Activated CD8-positive, alpha-beta T cell treated with anti-CD3 and anti-CD28 coated beads, Interleukin-2, amount 10 ng/mL, durations not matched to agents 7 days and 5 days (primary cell): ENCODE measurements at places on chromosomes 5 and 9. TPM values are rescaled to one million over a fixed set of nuclear protein-coding genes. Genes with fewer than 3 reads are reported as not detected.

DNA sequence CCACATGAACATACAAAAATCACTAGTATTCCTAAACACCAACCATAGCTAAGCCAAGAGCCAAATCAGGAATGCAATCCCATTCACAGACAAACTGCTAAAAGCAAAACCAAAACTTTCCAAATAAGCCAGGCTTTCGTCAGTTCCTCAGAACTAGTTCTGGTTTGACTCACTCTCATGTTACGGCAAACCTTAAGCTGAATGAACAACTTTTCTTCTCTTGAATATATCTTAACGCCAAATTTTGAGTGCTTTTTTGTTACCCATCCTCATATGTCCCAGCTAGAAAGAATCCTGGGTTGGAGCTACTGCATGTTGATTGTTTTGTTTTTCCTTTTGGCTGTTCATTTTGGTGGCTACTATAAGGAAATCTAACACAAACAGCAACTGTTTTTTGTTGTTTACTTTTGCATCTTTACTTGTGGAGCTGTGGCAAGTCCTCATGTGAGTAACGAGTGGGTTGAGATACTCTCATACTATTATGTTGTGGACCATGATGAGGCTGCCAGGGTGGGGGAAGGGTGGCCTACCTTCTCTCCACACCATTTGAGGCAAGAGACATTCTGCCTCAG, at the start of gene PDCD1LG2:
Gene PDCD1LG2, plus strand, starts transcription at position 172 of the 572 bp plus-strand sequence. CDS start 12,016 bp downstream, outside the sequence.
- peak within 1 kb of the TSS; percentile 87 for H3K27ac ChIP-seq
- H3K27me3 ChIP-seq, result no peaks in the 10 kb centered on the region
- H3K4me3 ChIP-seq, result peak within 1 kb of the TSS; percentile 68
- H3K4me1 ChIP-seq, result peaks cover 40% of the 10 kb centered on the region
- no peaks in the 10 kb centered on the region for H3K36me3 ChIP-seq

GRCh38 chr5:118195211-118195610, 793.1 kb downstream of the DTWD2 start:
- H3K4me1 ChIP-seq, result no peaks in the 10 kb centered on the region
- H3K36me3 ChIP-seq, result no peaks in the 10 kb centered on the region
- no peak overlapping the region for H3K27ac ChIP-seq
- H3K4me3 ChIP-seq, result no peak overlapping the region

Gene FGD3
- total RNA-seq, result 104 TPM

Gene BSPRY
- 4.0 TPM for total RNA-seq

Gene TNFSF8
- 52.6 TPM for total RNA-seq
